ENCODE measurements at places on chromosomes 16 and 17. TPM values are rescaled to one million over a fixed set of nuclear protein-coding genes. Genes with fewer than 3 reads are reported as not detected.

DNA sequence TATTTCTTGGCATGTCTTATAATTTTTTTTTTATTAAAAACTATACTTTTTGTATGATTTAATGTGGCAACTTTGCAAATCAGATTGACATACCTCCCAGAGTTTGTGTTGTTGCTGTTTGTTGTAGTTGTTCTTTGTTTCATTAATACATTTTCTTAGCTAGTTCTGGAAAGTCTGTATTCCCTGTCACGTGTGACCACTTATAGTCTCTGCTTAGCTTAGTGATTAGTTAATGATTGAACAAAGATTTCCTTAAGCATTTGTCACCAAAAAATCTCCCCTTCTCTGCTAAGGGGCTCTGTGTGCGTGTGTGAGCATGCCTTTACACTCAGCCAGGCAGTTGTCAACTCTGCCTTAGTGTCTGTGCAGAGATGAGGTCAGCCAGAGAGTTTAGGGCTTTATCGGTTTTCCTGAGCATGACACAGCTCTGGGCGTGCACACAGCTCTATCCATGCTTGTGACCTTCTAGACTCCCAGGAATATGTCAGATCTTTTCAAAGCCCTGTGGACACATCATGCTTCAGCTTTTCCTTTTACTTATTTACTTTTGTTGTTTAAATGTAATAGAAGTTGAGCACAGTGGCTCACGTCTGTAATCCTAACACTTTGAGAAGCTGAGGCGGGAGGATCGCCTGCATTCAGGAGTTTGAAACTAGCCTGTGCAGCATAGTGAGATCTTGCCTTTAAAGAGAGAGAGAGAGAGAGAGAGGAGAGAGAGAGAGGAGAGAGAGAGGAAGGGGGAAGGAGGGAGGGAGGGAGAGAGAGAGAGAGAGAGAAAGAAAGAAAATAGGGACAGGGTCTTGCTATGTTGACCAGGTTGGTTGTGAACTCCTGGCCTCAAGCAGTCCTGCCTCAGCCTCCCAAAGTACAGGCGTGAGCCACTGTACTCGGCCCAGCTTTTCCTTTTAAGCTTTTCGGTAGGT is 21.9 kb downstream of the DNAI2 start:
- no peaks in the 10 kb centered on the region for H3K27me3 ChIP-seq
- DNase-seq: no peak
- no peak overlapping the region for H3K4me3 ChIP-seq

RAB37 gene
- total RNA-seq: 150 TPM

DNA sequence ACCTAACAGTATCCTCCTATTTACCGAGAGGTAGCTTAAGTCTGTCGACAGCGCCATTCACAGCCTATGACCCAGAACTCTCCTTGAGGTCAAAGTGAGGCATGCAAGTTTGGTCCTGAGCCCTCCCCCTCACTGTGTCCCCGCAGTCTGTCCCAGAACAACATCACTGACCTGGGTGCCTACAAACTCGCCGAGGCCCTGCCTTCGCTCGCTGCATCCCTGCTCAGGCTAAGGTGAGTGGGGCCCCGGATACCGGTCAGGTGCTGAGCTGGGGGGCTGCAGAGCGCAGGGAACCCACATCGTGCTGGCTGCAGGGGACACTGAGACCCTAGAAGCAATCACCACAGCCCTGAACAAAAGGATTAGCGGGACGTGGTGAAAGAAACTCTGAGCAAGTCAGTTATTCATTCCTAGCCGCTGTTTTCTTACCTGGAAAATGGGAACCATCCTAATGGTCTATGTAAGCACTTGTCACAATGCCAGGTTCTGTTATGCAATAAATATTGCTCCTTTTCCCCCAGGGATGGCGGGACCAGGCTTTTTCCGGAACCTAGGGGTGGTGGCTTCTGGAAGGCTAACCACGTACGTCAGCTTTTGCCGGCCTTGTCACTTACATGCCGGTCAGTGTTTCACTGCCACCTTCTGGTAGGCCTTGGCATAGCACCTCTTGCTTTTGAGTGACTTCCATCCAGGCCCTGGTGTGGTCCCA is 23.8 kb downstream of the DEXI start:
- H3K4me1 ChIP-seq: peaks cover 8% of the 10 kb centered on the region
- H3K27me3 ChIP-seq: no peaks in the 10 kb centered on the region
- peaks cover 19% of the 10 kb centered on the region for H3K36me3 ChIP-seq

DNA sequence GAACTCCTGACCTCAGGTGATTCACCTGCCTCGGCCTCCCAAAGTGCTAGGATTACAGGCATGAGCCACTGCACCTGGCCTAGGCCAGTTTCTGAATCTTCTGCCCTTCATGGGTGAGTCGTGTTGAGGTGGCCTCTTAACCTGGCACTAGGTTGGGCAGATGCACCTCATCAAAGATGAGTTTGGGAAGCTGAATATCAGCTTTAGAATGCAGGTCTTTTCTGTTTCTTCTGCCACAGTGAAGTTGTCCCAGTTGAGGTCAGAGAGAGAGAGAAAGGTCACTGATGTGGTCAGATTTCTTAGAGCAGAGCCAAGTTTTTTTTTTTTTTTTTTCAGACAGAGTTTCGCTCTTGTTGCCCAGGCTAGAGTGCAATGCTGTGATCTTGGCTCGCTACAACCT is 111.3 kb upstream of the WSCD1 start:
- H3K27ac ChIP-seq: no peak overlapping the region
- DNase-seq: no peak
- H3K4me1 ChIP-seq: no peaks in the 10 kb centered on the region

DNA sequence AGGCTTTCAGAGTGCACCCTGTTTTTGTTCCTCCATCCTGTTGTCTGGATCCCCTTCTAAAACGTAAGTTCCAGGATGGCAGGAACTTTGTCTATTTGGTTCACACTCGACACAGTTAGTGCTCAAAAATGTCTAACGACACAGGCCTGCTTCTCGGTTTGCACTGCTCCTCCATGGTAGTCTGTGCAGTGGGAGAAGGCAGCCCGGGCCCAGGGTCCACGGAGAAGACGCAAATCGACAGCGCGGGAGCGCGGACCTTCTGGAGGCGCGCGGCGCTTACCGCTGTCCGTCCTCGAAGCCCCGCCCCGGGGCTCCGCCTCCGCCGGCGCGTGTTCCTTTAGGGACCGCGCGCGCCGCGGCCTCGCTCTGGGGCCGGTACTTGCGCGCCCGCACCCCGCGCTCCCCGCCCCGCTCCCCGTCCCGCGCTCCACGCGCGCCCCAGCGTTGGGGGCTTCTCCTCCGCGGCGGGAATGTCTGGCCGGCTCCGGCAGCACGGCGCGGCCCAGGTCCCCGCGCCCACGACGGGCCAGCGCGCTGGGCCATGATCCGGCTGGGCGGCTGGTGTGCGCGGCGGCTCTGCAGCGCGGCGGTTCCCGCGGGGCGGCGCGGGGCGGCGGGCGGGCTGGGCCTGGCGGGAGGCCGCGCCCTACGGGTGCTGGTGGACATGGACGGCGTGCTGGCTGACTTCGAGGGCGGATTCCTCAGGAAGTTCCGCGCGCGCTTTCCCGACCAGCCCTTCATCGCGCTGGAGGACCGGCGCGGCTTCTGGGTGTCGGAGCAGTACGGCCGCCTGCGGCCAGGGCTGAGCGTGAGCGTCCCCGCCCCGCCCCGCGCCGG is at the start of gene NT5M:
Gene NT5M (plus strand): TSS at position 364 of the 837 bp plus-strand sequence. CDS start 178 bp downstream, at position 542.
- H3K4me3 ChIP-seq: peak within 1 kb of the TSS; percentile 45
- peak; percentile 74 for DNase-seq
- H3K4me1 ChIP-seq: peaks cover 41% of the 10 kb centered on the region
- no peaks in the 10 kb centered on the region for H3K36me3 ChIP-seq
- no peaks in the 10 kb centered on the region for H3K27me3 ChIP-seq

- no peaks in the 10 kb centered on the region for H3K36me3 ChIP-seq
- H3K27ac ChIP-seq: no peak overlapping the region
- no peak overlapping the region for H3K4me3 ChIP-seq
- peaks cover 9% of the 10 kb centered on the region for H3K4me1 ChIP-seq
Measured at GRCh38 chr17:30717291-30718098, 107.0 kb downstream of the CRLF3 start.

DNA sequence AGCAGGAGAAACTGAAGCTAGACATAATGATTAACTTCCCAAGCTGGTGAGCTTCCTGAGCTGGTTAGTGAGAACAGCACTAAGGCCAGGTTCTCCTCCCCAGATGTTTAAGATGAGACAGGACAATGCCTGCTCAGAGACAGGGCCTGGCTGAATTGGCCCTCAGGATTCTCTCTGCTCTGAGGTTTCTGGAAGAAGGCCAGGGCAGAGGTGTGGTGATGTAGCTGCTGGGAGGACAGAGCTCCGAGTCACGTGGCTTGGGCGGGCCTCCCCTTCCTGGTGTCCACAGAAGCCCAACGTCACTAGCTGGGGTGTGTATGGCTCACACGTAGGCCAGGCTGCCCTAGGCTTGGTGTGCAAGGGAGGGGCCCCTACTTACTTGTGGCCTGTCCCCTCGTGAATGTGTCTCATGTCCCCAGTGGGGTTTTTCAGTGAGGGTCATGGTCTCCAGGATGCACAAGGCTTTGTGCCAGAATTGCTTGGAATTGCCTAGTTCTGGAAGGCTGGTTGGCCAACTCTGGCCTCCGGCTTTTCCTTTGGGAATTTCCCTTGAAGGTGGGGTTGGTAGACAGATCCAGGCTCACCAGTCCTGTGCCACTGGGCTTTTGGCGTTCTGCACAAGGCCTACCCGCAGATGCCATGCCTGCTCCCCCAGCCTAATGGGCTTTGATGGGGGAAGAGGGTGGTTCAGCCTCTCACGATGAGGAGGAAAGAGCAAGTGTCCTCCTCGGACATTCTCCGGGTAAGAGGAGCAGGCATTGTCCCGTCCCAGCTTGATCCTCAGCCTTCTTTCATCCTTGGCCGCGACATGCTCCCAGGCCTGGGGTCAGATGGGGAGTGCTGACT is 3.4 kb downstream of the NOD2 start:
- no peaks in the 10 kb centered on the region for H3K36me3 ChIP-seq
- H3K4me1 ChIP-seq: peaks cover 72% of the 10 kb centered on the region
- H3K27ac ChIP-seq: peak overlapping the region; percentile 86
- H3K27me3 ChIP-seq: no peaks in the 10 kb centered on the region
- peak; percentile 53 for DNase-seq

DNA sequence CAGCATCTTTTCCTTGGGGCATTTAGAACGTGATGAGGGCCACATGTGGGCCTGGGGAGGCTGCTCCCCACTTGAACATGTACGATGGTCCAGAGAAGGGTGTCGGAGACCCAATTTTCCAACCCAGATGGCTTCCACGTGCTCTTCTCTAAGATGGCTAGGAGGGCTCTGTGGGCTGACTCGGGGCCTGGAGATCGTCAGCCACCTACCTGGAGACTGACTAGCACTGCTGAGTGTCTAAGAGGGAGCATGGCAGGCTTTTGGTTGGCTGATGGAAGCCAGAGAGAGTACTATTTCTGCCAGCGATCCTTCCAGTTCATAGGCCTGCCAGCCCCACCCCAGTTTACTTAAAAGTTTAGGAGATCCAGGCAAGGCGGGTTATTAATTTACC is 60.2 kb upstream of the CLEC18A start:
- no peaks in the 10 kb centered on the region for H3K27me3 ChIP-seq
- no peak for DNase-seq
- H3K4me3 ChIP-seq: no peak overlapping the region
- no peaks in the 10 kb centered on the region for H3K4me1 ChIP-seq
- H3K27ac ChIP-seq: no peak overlapping the region

- peaks cover 35% of the 10 kb centered on the region for H3K4me1 ChIP-seq
- DNase-seq: no peak
- no peaks in the 10 kb centered on the region for H3K36me3 ChIP-seq
Measured at GRCh38 chr16:3190949-3191353, 2.9 kb downstream of the OR1F1 start.

ZG16B gene
- total RNA-seq: 1.1 TPM

DNA sequence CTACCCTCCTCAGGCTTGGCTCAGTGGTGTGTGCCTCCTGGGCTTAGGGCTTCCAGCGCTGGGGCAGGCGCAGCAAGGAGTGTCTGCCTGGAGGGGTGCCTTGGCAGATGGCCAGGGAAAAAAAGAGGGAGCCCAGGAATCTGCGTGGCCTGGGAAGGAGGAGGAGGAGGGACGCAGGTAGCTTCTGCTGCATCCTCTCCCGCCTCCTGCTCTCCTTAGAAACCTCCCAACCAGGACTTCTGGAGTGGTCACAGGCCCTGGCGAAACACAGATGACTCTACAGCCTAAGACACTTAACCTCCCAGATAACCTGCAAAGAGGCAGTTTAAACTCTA is 7.3 kb upstream of the BCAR1 start:
- H3K36me3 ChIP-seq: no peaks in the 10 kb centered on the region
- no peak overlapping the region for H3K27ac ChIP-seq
- H3K4me1 ChIP-seq: no peaks in the 10 kb centered on the region
- no peak for DNase-seq

DNA sequence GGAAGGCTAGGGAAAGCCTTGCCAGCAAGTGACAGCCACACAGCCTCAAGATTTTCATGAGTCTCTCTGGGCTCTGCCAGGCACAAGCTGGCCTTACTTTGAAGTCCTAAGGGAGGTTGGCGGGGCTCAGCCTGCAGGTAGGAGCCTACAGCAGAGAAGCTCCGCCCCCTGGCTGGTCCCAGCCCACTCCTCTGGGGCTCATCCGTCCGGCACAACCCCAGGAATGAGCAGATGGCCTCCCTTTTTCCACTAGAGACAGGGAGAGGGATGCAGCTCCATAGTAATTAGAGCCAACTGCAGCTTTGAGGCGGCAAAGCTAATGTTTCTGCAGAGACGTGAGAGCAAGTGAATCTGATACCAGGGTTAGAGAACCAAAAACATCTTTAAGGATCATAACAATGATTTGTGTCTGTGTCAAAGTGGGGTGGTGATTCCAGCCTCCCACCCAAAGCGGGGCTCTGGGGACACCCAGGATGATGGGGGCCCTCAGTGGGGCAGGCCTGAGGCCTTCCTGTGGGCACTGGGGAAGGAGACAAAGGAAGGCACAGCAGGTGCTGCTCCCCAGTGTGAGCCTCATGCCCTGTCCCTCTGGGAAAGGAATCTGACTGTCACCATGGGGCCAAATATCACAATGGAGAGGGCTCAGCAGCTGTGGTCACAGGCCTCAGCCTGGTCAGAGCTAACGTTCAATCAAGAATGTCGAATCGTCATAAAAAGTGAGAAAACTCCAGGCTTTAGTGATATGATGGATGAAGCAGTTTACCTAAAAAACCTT is 61.5 kb downstream of the RBFOX3 start:
- H3K36me3 ChIP-seq: no peaks in the 10 kb centered on the region
- no peak for DNase-seq

SPAG9 gene
- 78.1 TPM for total RNA-seq

- peaks cover 28% of the 10 kb centered on the region for H3K36me3 ChIP-seq
- H3K27ac ChIP-seq: no peak overlapping the region
- no peak for DNase-seq
- H3K4me1 ChIP-seq: no peaks in the 10 kb centered on the region
- H3K27me3 ChIP-seq: no peaks in the 10 kb centered on the region
Measured at GRCh38 chr16:88062341-88063210, 111.3 kb downstream of the BANP start.
